T-cell (primary cell): ENCODE measurements at places on chromosomes 7 and 10.

DNA sequence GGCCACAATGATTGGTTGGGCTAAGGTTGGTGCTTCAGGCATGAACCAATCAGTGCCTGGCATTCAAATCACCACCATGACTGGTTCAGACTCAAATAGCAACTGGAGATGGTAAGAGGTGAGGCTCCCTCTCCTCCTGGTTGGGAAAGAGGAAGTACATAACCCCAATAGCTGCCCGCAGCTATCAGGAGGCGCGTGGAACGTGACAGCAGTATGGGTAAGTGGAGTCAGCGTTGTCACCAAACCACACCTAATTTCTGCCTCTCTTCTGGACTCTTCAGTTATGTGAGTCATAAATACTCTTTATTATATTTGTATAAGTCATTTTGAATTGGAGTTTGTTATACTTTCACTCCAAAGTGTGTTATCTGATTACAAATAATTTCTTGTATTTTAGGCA is 17.9 kb upstream of the ITGA8 start:
- no peak overlapping the region for H3K4me3 ChIP-seq
- no peak overlapping the region for H3K27ac ChIP-seq
- no peak for DNase-seq
- no peaks in the 10 kb centered on the region for H3K36me3 ChIP-seq
- peaks cover 3% of the 10 kb centered on the region for H3K27me3 ChIP-seq

- no peaks in the 10 kb centered on the region for H3K27me3 ChIP-seq
- H3K27ac ChIP-seq, result no peak overlapping the region
- no peak for DNase-seq
These were observed 99.8 kb upstream of the HGF start for GRCh38 chr7:81869670-81870069.

- peaks cover 10% of the 10 kb centered on the region for H3K4me1 ChIP-seq
- no peak for DNase-seq
- H3K27ac ChIP-seq, result no peak overlapping the region
- no peaks in the 10 kb centered on the region for H3K36me3 ChIP-seq
- no peak overlapping the region for H3K4me3 ChIP-seq
These were observed 34.1 kb downstream of the KCNMA1 start for GRCh38 chr10:77603534-77603927.

- no peaks in the 10 kb centered on the region for H3K27me3 ChIP-seq
- no peak overlapping the region for H3K27ac ChIP-seq
- H3K4me1 ChIP-seq, result no peaks in the 10 kb centered on the region
- no peaks in the 10 kb centered on the region for H3K36me3 ChIP-seq
These were observed 120.0 kb upstream of the EGFR start for GRCh38 chr7:54898659-54899340.

DNA sequence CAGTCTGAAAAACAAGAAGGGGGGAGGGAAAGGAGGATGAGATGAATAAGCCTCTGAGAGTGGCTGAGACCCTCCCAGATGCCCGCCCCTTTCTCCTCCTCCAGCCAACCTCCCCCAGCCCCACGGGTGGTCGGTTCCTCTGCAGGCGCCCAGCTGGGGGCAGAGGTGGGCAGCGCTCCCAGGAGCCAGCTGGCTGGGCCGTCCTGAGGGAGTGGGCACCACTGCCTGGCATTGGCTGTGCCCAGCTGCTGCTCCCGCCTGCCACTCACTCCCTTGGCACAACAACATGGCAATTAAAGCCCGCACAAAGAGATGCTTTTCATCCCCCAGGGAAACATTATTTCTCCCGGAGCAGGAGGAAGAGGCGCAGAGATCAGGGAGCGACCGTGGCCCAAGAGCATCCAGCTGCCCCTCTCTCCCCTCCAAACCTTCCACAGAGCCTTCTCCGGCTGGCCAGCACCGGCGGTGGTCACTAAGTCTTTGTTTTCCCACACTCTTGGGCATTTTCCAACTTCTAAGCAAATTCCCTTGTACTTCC is 107.2 kb downstream of the SPDYE5 start:
- no peak overlapping the region for H3K4me3 ChIP-seq
- no peaks in the 10 kb centered on the region for H3K27me3 ChIP-seq
- no peak for DNase-seq
- H3K4me1 ChIP-seq, result no peaks in the 10 kb centered on the region

GRCh38 chr7:93715234-93715633 is 140.7 kb upstream of the CALCR start:
- no peak overlapping the region for H3K27ac ChIP-seq
- H3K27me3 ChIP-seq, result no peaks in the 10 kb centered on the region
- no peak overlapping the region for H3K4me3 ChIP-seq

- peaks cover 17% of the 10 kb centered on the region for H3K27me3 ChIP-seq
- no peak overlapping the region for H3K27ac ChIP-seq
- no peak for DNase-seq
- no peak overlapping the region for H3K4me3 ChIP-seq
- no peaks in the 10 kb centered on the region for H3K4me1 ChIP-seq
These were observed 44.2 kb downstream of the DRGX start for GRCh38 chr10:49351669-49352068.

DNA sequence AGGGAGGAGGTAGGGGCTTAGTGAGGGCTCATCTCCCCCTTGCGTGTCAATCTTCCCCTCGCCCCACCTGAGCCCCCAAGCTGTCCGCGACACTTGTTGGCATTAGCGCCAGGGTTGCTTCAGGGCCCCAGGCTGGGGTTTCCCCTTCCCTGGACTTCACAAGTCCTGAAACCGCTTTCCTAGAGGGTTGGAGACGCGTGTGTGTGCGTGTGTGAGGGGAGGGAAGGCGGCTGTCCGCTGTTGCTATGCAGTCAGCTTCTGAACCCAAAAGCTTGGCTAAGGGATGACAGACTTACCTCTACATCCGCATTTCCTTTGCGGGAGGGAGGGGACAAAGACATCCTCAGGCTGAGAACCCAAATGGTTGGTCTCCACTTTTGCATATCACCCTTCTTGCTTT is 803 bp downstream of the GOLGA7B start:
- peaks cover 23% of the 10 kb centered on the region for H3K4me1 ChIP-seq
- no peak overlapping the region for H3K27ac ChIP-seq
- DNase-seq, result no peak
- H3K27me3 ChIP-seq, result no peaks in the 10 kb centered on the region
- no peaks in the 10 kb centered on the region for H3K36me3 ChIP-seq

- H3K36me3 ChIP-seq, result no peaks in the 10 kb centered on the region
- H3K4me1 ChIP-seq, result no peaks in the 10 kb centered on the region
- no peak overlapping the region for H3K27ac ChIP-seq
- H3K27me3 ChIP-seq, result no peaks in the 10 kb centered on the region
- H3K4me3 ChIP-seq, result no peak overlapping the region
- no peak for DNase-seq
These were observed 242.7 kb upstream of the SEMA3C start for GRCh38 chr7:81161451-81162075.

GRCh38 chr10:97388152-97388551 is 13.0 kb downstream of the RRP12 start:
- H3K4me1 ChIP-seq, result no peaks in the 10 kb centered on the region
- H3K27ac ChIP-seq, result no peak overlapping the region
- no peak for DNase-seq
- no peak overlapping the region for H3K4me3 ChIP-seq

GRCh38 chr10:1182280-1183032 is 126.3 kb downstream of the WDR37 start:
- no peak overlapping the region for H3K27ac ChIP-seq
- no peaks in the 10 kb centered on the region for H3K36me3 ChIP-seq
- no peak overlapping the region for H3K4me3 ChIP-seq
- DNase-seq, result no peak
- H3K4me1 ChIP-seq, result no peaks in the 10 kb centered on the region

- no peaks in the 10 kb centered on the region for H3K4me1 ChIP-seq
- H3K27ac ChIP-seq, result no peak overlapping the region
- H3K4me3 ChIP-seq, result no peak overlapping the region
- DNase-seq, result no peak
- H3K27me3 ChIP-seq, result no peaks in the 10 kb centered on the region
These were observed 84.2 kb upstream of the DIP2C start for GRCh38 chr10:773562-774161.

GRCh38 chr7:25093268-25093826 is 31.7 kb downstream of the CYCS start:
- H3K36me3 ChIP-seq, result no peaks in the 10 kb centered on the region
- H3K27ac ChIP-seq, result no peak overlapping the region
- DNase-seq, result peak; percentile 68
- no peaks in the 10 kb centered on the region for H3K27me3 ChIP-seq
- H3K4me1 ChIP-seq, result peaks cover 8% of the 10 kb centered on the region

DNA sequence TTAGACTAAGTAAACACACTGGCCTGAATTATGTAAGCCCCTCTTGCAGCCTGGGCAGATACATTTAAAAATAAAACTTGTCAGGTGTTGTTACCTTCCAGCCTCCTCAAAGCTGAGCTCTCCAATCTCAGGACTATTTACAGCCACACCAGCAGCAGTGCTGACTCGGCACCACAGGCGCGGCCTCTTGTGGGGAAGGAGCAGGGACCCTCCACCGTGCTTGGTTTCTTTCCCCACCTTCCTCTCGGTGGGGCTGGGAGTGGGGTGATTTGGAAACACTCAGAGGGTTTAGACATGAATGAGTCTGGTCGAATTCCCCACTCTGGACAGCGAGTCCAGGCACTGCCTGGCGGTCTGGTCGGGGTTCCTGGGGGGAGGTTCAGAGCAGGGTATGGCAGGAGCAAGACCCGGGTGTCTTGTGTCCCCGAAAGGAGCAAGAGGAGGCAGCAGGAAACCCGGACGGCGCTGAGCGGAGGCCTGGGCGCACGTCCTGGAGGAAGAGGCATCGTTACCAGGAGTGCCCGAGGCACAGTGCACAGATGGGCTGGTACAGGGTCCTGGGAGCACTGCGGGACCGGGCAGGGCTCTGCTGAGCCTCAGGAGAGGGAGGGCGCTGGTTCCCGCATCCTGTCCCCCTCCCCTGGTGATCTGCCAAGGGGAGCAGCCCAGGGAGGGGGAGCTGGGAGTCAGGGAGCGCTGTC is 29.2 kb upstream of the CFAP46 start:
- H3K36me3 ChIP-seq, result no peaks in the 10 kb centered on the region
- H3K4me3 ChIP-seq, result no peak overlapping the region
- no peaks in the 10 kb centered on the region for H3K27me3 ChIP-seq
- no peaks in the 10 kb centered on the region for H3K4me1 ChIP-seq
- no peak overlapping the region for H3K27ac ChIP-seq
- no peak for DNase-seq

DNA sequence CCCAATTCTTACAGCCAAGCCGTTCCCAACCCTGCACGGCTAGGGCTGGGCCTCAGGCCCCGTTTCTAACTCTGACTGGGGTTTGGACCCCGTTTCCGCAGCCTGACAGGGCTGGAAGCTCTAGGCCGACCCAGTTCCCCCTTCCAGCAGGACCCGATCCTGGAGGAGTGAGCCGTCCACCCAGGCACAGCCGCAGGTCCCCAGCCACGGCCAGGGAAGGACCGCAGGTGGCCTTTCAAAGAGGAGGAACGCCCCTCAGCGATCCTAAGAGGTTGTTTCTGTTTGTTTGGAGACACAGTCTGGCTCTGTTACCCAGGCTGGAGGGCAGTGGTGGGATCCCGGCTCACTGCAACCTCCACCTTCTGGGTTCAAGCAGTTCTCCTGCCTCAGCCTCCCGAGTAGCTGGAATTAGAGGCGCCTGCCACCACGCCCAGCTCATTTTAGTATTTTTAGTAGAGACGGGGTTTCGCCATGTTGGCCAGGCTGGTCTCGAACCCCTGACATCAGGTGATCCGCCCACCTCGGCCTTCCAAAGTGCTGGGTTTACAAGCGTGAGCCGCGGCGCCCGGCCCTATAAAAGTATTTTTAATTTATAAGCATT is 778 bp upstream of the GET4 start:
- peak overlapping the region; percentile 41 for H3K4me3 ChIP-seq
- H3K4me1 ChIP-seq, result peaks cover 8% of the 10 kb centered on the region
- H3K27ac ChIP-seq, result peak overlapping the region; percentile 82

- no peak for DNase-seq
- no peak overlapping the region for H3K4me3 ChIP-seq
- H3K27me3 ChIP-seq, result no peaks in the 10 kb centered on the region
- H3K4me1 ChIP-seq, result no peaks in the 10 kb centered on the region
These were observed 14.4 kb downstream of the DENND2A start for GRCh38 chr7:140625908-140626868.

GRCh38 chr10:71210542-71210871 is 1.9 kb upstream of the UNC5B start:
- DNase-seq, result no peak
- H3K27me3 ChIP-seq, result peaks cover 5% of the 10 kb centered on the region
- H3K4me3 ChIP-seq, result no peak overlapping the region
- H3K4me1 ChIP-seq, result peaks cover 25% of the 10 kb centered on the region
- no peak overlapping the region for H3K27ac ChIP-seq

DNA sequence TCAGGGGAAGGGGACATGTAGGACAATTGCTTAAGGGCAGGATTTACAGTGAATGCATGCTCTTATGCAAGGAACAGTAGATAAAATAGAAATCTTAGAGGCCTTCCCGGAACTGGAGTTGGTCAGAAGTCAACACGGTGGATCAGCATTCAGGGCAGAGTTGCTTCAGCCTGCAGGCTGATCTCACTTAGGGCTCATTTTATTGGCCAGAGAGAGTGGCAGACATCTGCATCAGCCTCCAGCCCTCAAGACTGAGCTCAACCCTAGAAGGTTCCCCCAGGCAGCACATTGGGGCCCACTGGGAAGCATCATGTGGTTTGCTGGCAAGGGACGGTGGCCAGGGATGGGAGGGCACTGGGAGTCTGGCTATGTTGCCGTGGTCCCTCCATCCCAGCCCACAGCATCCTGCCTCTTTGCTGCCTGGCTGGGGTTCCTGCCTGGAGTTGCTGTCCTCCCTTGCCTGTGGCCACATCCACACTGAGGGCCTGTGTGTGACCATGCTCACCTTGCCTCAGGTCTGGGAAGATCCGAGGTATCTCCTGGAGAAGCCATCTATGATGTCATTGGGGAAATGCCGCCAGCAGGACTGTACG is 13.0 kb downstream of the SCART1 start:
- H3K27ac ChIP-seq, result no peak overlapping the region
- H3K36me3 ChIP-seq, result no peaks in the 10 kb centered on the region
- no peak for DNase-seq
- no peak overlapping the region for H3K4me3 ChIP-seq
- peaks cover 4% of the 10 kb centered on the region for H3K27me3 ChIP-seq

DNA sequence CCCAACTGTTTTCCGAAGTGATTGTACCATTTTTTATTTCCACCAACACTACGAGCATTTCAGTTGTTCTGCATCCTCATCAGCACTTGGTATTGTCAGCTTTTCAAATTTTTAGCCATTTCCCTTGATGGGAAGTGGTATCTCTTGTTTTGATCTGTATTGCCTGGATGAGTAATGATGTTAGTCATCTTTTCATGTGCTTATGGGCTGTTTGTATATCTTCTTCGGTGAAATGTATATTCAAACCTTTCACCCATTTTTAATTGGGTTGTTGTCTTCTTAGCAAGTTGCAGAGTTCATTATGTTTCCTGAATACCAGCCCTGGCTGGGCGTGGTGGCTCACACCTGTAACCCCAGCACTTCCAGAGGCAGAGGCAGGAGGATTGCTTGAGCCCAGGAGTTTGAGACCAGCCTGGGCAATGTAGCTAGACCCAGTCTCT is 22.1 kb downstream of the CLIP2 start:
- peaks cover 36% of the 10 kb centered on the region for H3K27me3 ChIP-seq
- no peak for DNase-seq
- peaks cover 10% of the 10 kb centered on the region for H3K4me1 ChIP-seq
- H3K4me3 ChIP-seq, result no peak overlapping the region

- no peaks in the 10 kb centered on the region for H3K36me3 ChIP-seq
- DNase-seq, result no peak
- no peak overlapping the region for H3K27ac ChIP-seq
- no peaks in the 10 kb centered on the region for H3K27me3 ChIP-seq
- no peak overlapping the region for H3K4me3 ChIP-seq
These were observed 224.7 kb downstream of the VTI1A start for GRCh38 chr10:112671743-112672142.
